ENCODE measurements at places on chromosomes 2 and 18. TPM values are rescaled to one million over a fixed set of nuclear protein-coding genes. Genes with fewer than 3 reads are reported as not detected.

DNA sequence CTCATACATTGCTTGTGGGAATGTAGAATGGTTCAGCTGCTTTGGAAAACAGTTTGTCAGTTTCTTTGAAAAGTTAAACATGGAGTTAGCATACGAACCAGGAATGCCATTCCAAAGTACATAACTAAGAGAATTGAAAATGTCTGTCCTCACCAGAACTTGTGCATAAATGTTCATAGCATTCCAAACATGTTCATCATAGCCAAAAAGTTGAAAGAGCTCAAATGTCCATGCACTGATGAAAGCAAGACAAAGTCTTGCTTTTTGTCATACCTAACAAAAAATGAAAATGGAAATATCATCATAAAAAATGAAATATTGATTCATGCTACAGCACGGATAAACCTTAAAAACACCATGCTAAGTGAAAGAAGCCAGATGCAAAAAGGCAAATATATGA is 408.8 kb upstream of the UBE2E3 start:
- H3K27ac ChIP-seq: no peak overlapping the region
- H3K36me3 ChIP-seq: no peaks in the 10 kb centered on the region
- H3K27me3 ChIP-seq: no peaks in the 10 kb centered on the region
- no peak for DNase-seq
- no peak overlapping the region for H3K4me3 ChIP-seq

- H3K4me3 ChIP-seq: peak overlapping the region; percentile 16
- DNase-seq: no peak
- no peaks in the 10 kb centered on the region for H3K36me3 ChIP-seq
- no peak overlapping the region for H3K27ac ChIP-seq
- H3K4me1 ChIP-seq: peaks cover 40% of the 10 kb centered on the region
- H3K27me3 ChIP-seq: no peaks in the 10 kb centered on the region
These were observed 13.6 kb upstream of the RHOB start for GRCh38 chr2:20433249-20433648.

DNA sequence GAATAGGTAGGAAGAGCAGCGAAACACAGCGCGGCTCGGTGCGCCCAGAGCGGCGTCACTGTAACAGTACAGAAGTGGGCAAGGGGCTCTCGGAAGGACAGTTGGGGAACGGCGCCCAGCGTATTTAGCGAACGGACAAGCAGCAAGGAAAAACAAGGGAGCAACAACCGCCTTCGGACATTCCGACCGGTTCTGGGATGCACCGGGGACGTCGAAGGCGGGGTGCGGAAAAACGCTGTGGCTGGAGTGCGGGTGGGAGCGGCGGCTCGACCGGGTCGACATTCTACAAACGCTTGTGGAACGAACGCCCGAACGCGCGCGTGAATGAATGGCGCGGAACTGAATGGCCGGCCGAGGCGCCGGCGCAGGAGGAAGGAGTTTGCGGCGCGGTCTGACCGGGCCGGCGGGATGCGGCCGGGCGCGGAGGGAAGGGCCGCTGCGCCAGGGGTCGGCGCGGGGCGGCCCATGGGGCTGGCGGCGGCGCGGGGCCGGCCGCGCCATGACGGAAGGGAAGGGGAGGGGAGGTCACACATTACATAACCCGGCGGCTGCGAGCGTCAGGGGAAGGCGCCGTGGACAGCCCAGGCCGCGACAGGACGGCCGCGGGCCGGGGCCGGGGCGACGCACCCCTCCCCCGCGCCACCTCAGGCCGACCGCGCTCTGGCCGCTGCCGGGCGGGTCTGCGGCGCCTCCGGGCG is 605 bp downstream of the REV1 start:
- H3K4me1 ChIP-seq: peaks cover 26% of the 10 kb centered on the region
- peak overlapping the region; percentile 98 for H3K27ac ChIP-seq
- peak overlapping the region; percentile 94 for H3K4me3 ChIP-seq
- no peaks in the 10 kb centered on the region for H3K36me3 ChIP-seq

DNA sequence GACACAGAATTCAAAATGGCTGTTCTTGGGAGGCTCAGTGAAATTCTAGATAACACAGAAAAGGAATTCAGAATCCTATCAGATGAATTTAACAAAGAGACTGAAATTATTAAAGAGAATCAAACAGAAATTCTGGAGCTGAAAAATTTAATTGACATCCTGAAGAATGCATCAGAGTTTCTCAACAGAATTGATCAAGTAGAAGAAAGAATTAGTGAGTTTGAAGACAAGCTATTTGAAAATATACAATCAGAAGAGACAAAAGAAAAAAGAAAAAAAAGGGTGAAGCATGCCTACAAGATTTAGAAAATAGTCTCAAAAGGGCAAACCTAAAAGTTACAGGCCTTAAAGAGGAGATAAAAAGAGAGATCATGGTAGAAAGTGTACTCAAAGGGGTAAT is 12.0 kb upstream of the RANBP2 start:
- peaks cover 6% of the 10 kb centered on the region for H3K36me3 ChIP-seq
- H3K4me3 ChIP-seq: no peak overlapping the region
- H3K27ac ChIP-seq: no peak overlapping the region
- no peaks in the 10 kb centered on the region for H3K4me1 ChIP-seq
- no peaks in the 10 kb centered on the region for H3K27me3 ChIP-seq

GRCh38 chr2:239121600-239122012 is 273.7 kb downstream of the TWIST2 start:
- H3K4me3 ChIP-seq: peak overlapping the region; percentile 47
- peaks cover 49% of the 10 kb centered on the region for H3K4me1 ChIP-seq
- no peaks in the 10 kb centered on the region for H3K27me3 ChIP-seq
- peak; percentile 50 for DNase-seq
- peaks cover 15% of the 10 kb centered on the region for H3K36me3 ChIP-seq

GRCh38 chr2:176419591-176420071 is 150.4 kb downstream of the MTX2 start:
- H3K4me1 ChIP-seq: no peaks in the 10 kb centered on the region
- no peaks in the 10 kb centered on the region for H3K36me3 ChIP-seq
- no peak overlapping the region for H3K4me3 ChIP-seq
- H3K27me3 ChIP-seq: peaks cover 11% of the 10 kb centered on the region
- H3K27ac ChIP-seq: no peak overlapping the region

DNA sequence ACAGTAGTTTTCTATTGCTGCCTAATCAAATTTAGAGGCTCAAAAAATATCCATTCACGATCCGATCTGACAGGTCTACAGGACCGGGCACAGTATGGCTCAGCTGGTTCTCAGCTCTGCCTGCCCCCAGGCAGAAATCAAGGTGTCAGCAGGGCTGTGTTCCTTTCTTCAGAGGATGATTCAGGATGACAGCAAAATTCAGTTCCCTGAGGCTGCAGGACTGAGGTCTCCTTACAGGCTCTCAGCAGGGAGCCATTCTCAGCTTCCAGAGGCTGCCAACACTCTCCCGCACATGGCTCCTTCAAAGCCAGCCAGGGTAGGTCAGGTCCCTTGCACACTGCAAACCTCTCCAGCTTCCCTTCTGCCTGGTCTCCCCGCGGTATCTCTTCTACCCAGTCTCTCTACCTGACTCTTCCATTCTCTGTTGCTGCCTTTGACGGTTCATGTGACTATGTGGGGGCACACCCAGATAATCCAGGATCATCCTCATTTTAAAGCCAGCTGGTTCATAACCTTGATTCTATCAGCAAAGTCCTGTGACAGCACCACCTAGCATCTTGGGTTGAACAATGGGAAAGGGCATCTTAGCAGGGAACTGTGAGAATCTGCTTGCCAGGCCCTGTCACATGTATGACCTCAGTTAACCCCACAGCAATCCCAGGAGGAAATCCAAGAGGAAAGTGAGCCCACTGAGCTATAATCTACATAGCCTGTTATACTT is 50.4 kb downstream of the UXS1 start:
- H3K27ac ChIP-seq: no peak overlapping the region
- no peaks in the 10 kb centered on the region for H3K27me3 ChIP-seq
- no peak for DNase-seq
- peaks cover 53% of the 10 kb centered on the region for H3K4me1 ChIP-seq

GRCh38 chr2:104318001-104318665 is 535.8 kb upstream of the POU3F3 start:
- DNase-seq: no peak
- peaks cover 34% of the 10 kb centered on the region for H3K4me1 ChIP-seq
- no peaks in the 10 kb centered on the region for H3K36me3 ChIP-seq

- H3K4me3 ChIP-seq: peak overlapping the region; percentile 85
- H3K27me3 ChIP-seq: no peaks in the 10 kb centered on the region
- H3K36me3 ChIP-seq: peaks cover under 1% of the 10 kb centered on the region
- peaks cover 45% of the 10 kb centered on the region for H3K4me1 ChIP-seq
- DNase-seq: peak; percentile 48
These were observed 1.3 kb downstream of the SDC1 start for GRCh38 chr2:20223407-20224163.

DNA sequence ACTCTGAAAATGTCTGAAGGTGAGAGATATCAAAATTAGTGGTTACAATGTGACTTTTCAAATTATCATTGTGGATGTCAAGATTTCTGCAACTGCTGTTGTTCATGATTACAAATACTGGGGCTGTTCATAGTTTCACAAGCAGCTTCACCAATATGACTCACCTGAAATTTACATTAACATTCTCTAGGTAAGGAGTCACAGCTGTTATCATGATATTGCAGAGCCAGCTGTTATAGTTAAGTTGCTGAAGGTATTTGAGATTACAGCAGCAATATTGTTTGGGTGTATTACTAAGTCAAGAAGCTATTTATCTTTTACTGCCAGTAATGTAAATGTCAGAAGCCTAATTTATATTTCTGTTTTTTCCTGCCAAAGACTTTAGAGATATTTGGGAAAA is 140.0 kb downstream of the MC4R start:
- no peaks in the 10 kb centered on the region for H3K4me1 ChIP-seq
- H3K27ac ChIP-seq: no peak overlapping the region
- no peak overlapping the region for H3K4me3 ChIP-seq
- no peaks in the 10 kb centered on the region for H3K27me3 ChIP-seq
- H3K36me3 ChIP-seq: no peaks in the 10 kb centered on the region
- no peak for DNase-seq

GRCh38 chr2:220858101-220858500 is 714.0 kb downstream of the EPHA4 start:
- H3K36me3 ChIP-seq: no peaks in the 10 kb centered on the region
- peaks cover 12% of the 10 kb centered on the region for H3K4me1 ChIP-seq
- H3K27ac ChIP-seq: no peak overlapping the region

DNA sequence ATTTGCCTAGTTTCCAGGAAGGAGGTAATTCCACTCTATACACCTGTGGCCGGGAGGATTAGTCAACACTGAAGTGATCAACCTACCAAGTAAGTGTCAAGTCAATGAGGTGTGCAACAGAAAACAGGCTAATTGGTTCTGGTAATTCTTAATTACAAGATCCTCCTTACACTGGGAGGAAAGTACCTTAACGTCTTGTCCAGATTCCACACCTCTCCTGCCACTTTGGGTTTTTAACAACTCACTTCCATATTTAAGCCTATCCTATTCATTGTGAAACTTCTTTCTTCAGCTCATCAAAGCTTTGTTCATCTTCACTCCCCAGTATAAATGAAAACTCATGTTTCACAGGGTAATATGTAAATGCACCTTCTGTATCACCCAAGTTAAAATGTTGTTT is 22.0 kb upstream of the MAP4K4 start:
- no peak for DNase-seq
- H3K4me3 ChIP-seq: no peak overlapping the region
- no peak overlapping the region for H3K27ac ChIP-seq
- H3K4me1 ChIP-seq: peaks cover 10% of the 10 kb centered on the region
- H3K27me3 ChIP-seq: no peaks in the 10 kb centered on the region
- peaks cover 3% of the 10 kb centered on the region for H3K36me3 ChIP-seq

DNA sequence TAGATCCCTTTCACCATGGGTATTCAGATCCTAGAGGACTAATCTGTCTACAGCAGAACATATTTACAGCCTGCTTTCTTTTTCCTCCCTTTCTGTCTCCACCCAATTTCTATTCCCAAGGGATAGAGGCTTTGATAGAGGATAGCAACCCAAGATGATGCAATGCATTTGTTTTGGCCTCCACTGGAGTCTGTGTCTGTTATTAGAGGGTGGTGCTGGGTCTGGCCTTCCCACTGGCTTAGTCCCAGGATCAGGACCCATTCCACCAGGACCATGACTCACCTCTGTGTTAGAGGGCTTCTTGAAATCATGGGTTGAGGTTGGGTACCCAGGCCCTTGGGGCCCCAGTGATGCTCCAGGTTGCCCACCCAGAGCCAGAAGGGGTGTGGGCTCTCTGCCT is 239.7 kb upstream of the TNP1 start:
- H3K4me3 ChIP-seq: no peak overlapping the region
- H3K4me1 ChIP-seq: peaks cover 11% of the 10 kb centered on the region
- H3K36me3 ChIP-seq: no peaks in the 10 kb centered on the region
- no peak overlapping the region for H3K27ac ChIP-seq
- no peaks in the 10 kb centered on the region for H3K27me3 ChIP-seq

DNA sequence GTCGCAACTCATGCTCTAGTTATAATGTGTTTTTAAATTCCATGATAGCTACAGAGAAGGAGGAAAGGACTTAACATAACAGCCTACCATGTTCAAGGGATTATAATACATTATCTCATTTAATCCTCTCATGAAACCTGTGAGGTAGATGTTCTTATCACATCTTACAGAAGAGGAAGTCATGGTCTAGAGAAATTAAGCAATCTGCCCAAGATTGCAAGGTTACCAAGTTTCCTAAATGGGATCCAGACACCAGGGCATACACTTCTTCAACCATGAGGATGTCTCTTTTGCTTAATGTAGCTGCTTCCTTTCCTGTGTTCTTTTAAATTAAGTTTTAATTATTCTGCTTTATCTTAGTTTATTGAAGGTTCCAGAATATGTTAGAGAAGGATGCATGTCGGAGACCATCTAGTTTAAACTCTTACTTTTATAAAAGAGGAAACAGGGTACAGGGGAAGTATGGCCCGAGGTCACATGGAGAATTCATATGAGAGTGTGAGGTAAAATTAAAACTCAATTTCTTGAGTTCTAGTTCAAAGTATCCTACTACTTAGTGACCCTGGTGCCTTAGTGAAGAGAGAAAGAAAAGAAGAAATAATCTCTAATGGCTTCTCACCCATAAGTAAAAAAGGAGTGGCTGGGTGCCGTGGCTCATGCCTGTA is 3.6 kb upstream of the IL1A start:
- peaks cover 3% of the 10 kb centered on the region for H3K36me3 ChIP-seq
- DNase-seq: no peak
- H3K4me1 ChIP-seq: peaks cover 16% of the 10 kb centered on the region
- no peak overlapping the region for H3K4me3 ChIP-seq

SLC9A4 gene
- total RNA-seq: not detected

CHRNG gene
- total RNA-seq: not detected

CDH19 gene
- total RNA-seq: 14.7 TPM

MRO gene
- 0.23 TPM for total RNA-seq

SPDYA gene
- 1.1 TPM for total RNA-seq

CHRNA1 gene
- total RNA-seq: not detected

CNDP1 gene
- 0.59 TPM for total RNA-seq

ABCG8 gene
- total RNA-seq: not detected

RGPD3 gene
- 0.14 TPM for total RNA-seq

KHK gene
- 10.0 TPM for total RNA-seq

Measured in neural crest cell (in vitro differentiated cells).